Activated naive CD8-positive, alpha-beta T cell treated with anti-CD3 and anti-CD28 coated beads for 36 hours (primary cell): ENCODE measurements at places on chromosomes 13 and 19.

GRCh38 chr19:56441206-56441792 lies 35.8 kb downstream of the ZNF667 start:
- no peak for DNase-seq

DNA sequence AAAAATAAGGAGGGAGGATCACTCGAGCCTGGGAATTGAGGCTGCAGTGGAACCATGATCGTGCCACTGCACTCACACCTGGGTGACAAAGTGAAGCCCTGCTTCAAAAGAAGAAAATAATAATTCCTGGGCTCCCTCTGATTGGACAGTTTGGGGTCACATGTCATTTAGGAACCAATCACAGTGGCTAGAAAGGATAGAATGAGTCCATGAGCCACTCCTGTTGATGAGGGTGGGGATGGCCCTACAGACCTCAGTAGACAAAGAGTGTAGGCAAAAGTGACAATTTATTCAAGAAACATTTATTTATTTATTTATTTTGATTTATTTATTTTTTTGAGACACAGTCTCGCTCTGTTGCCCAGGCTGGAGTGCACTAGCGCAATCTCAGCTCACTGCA lies 26.8 kb upstream of the ADGRE5 start:
- no peak for DNase-seq

DNA sequence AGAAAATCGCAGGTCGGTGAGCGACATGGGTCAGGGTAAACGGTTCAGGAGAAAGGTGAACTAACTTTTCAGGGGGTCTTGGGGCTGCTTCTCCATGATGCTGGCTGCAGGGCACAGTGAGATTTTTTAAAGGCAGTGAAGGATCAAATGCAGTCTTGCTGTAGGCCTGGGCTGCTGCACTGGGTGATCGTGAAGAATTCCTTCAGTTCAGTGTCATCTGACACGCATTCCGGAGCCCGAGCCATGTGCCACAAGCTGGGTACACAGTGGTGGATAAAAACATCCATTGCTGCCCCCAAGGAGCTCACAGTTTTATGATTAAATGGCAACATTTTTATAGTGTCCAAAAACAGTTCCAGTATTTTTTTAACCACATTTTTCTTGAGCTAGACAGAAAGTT lies 56.3 kb upstream of the GPR12 start:
- no peak for DNase-seq

GRCh38 chr19:40685563-40685962 lies 4.9 kb downstream of the NUMBL start:
- no peak for DNase-seq

GRCh38 chr19:1657746-1658145 lies 5.3 kb upstream of the TCF3 start:
- DNase-seq: no peak
